EH (cell line): ENCODE measurements at places on chromosomes 1 and 21.

GRCh38 chr1:107897438-107898345, 67.3 kb downstream of the VAV3 start:
- no peak for DNase-seq

DNA sequence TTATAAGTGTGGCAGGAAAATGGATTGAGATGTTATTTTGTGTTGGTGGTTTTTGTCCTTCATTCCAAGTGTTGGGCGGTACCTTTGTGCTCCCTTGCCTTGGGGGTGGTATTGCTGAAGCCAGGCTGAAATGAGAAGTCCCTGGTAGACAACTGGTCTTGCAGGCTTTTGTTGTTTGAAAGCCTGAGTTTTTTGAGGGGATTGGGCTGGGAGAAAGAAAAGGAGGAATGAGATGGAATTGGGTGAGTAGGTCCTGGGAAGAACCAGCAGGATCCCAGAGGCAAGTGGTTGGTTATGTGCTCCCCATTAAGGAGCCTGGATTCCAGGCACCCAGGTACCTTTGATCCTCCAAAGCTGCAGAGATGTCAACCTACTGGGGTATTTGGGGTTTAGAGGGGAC, 93.7 kb upstream of the SLC2A1 start:
- no peak for DNase-seq

- peak; percentile 13 for DNase-seq
Measured at GRCh38 chr1:21669258-21670058, at the start of gene RAP1GAP. RAP1GAP (minus strand) TSS chr1:21669357; CDS start chr1:21620032, 49,325 bp downstream.

GRCh38 chr1:17195731-17196130, 9.2 kb upstream of the PADI1 start:
- no peak for DNase-seq

DNA sequence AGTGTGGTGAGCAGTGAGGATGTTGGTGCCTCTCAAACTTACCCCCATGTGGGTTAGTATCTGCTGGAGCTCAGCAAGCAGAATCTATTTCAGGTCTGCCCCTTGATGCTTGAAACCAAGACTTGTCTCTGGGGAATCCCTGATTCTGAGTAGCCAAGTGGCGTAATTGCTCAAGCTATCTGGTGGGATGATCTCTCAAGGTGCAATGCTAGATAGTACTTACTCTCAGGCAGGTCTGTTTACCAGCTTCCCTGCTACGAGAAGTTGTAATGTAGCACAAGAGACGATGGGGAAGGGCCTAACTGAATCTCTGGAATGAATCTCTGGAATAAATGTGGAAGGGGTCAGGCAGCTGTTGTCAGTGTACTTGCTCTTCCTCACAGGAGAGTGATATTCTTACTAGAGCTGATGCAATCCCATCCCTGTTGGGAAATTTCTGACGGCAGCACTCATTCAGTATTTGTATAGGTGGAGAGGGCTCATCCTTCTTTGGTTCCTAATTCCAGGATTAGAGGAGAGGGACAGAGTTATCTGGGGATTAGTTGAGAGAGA, 65.4 kb downstream of the MACF1 start:
- DNase-seq, result peak; percentile 74

- no peak for DNase-seq
Measured at GRCh38 chr1:230465691-230466090, 39.6 kb upstream of the PGBD5 start.

GRCh38 chr1:110765640-110766335, 91.0 kb upstream of the KCNA3 start:
- peak; percentile 54 for DNase-seq
